ENCODE measurements at places on chromosomes 6 and 20. TPM values are rescaled to one million over a fixed set of nuclear protein-coding genes. Genes with fewer than 3 reads are reported as not detected.

ANGPT4 gene
- total RNA-seq, result not detected

GRCh38 chr20:45863543-45864470, 6.4 kb downstream of the ZSWIM3 start:
- H3K27me3 ChIP-seq, result no peaks in the 10 kb centered on the region
- DNase-seq, result no peak
- H3K4me3 ChIP-seq, result no peak overlapping the region
- peaks cover 36% of the 10 kb centered on the region for H3K4me1 ChIP-seq

BPIFA3 gene
- total RNA-seq, result not detected

DNA sequence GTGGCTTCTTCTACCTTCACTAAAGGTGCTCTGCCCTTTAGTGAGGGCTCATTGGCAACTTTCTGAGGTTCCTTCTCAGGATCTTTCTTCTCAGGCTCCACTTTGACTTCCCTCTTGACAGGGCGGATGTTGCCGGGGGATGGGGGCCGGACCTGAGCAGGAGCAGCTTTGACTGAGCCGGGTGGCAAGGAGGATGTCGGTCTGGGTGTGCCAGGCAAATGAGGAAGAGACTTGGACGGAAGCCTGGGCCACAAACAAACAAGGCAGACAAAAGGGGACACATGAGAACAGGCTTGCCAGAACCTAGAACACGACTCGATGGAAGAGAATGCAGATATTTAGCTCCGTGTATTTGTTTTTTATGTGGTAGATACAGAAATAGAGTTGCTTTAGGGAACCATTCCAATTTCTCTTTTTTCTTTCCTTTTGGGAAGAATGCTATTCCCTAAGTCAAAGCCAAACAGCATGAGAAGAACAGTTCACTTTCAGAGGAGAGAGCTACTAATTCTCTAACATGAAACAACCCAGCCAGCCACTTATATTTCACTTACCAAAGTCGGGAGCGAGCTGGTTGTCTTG, 76.2 kb upstream of the BCLAF1 start:
- no peak for DNase-seq
- no peaks in the 10 kb centered on the region for H3K27me3 ChIP-seq
- no peak overlapping the region for H3K4me3 ChIP-seq
- H3K36me3 ChIP-seq, result no peaks in the 10 kb centered on the region

GRCh38 chr6:9521152-9521530, 893.7 kb downstream of the TFAP2A start:
- H3K27me3 ChIP-seq, result no peaks in the 10 kb centered on the region
- no peak for DNase-seq
- H3K27ac ChIP-seq, result peak overlapping the region; percentile 65

GRCh38 chr6:166476634-166477215, 94.0 kb upstream of the MPC1 start:
- H3K4me3 ChIP-seq, result no peak overlapping the region
- no peak overlapping the region for H3K27ac ChIP-seq
- no peaks in the 10 kb centered on the region for H3K4me1 ChIP-seq
- no peak for DNase-seq
- H3K36me3 ChIP-seq, result peaks cover 11% of the 10 kb centered on the region
- no peaks in the 10 kb centered on the region for H3K27me3 ChIP-seq

GRCh38 chr20:63223826-63224207, 7.9 kb upstream of the YTHDF1 start:
- H3K27ac ChIP-seq, result no peak overlapping the region
- peaks cover 6% of the 10 kb centered on the region for H3K36me3 ChIP-seq
- H3K4me1 ChIP-seq, result peaks cover 24% of the 10 kb centered on the region
- H3K4me3 ChIP-seq, result no peak overlapping the region
- H3K27me3 ChIP-seq, result peaks cover 36% of the 10 kb centered on the region
- no peak for DNase-seq

DNA sequence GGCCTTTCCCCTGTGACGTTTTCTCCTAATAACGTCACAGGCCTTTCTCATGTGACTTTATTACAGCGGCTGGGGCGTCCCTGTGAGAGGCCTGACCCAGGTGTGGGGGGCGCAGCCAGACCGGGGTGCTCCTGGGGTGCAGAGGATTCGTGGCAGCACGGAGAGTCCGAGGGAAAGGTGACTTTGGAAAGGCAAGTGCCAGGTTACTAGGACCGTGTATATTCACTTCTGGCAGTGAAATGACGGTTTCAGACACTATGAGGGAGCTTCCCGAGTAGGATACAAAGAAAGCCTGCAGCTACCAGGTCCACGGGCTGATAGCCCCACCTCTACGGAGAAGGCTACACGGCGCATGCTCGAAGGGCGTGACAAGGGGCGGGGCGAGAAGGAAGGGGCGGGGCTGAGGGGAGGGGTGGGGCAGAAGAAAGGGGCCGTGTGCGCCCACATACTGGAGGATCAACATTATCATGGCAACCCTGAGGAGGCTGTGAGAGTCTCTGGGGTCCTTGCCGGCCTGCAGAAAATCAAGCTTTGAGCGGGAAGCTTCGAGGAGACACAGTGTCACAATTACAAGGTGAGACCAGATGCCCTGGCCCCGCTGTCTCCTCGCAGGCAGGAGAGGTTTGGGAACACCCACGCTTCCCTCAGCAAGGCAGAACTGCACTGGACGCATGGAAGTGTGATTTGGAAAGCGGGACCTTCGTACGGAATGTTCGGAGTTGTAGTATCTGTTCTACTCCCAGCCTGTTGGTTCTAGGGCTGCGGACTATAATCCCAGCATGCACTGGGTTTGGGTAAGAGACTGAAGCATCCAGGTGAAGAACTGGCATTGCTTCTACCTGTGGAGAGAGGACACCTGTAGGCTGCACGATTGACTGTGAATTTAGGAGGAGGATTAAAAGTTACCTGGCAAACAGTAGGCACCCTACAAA, 54.4 kb upstream of the ZNF337 start:
- no peaks in the 10 kb centered on the region for H3K4me1 ChIP-seq
- peak overlapping the region; percentile 69 for H3K4me3 ChIP-seq
- no peak overlapping the region for H3K27ac ChIP-seq
- H3K36me3 ChIP-seq, result no peaks in the 10 kb centered on the region

- no peaks in the 10 kb centered on the region for H3K4me1 ChIP-seq
- DNase-seq, result no peak
- peak overlapping the region; percentile 81 for H3K4me3 ChIP-seq
- H3K27me3 ChIP-seq, result no peaks in the 10 kb centered on the region
- peaks cover 13% of the 10 kb centered on the region for H3K36me3 ChIP-seq
- H3K27ac ChIP-seq, result peak overlapping the region; percentile 79
Observed at GRCh38 chr20:18466574-18466893, 296 bp downstream of the DZANK1 start.

- peak; percentile 68 for DNase-seq
- peaks cover 37% of the 10 kb centered on the region for H3K36me3 ChIP-seq
- peak overlapping the region; percentile 93 for H3K4me3 ChIP-seq
- H3K4me1 ChIP-seq, result no peaks in the 10 kb centered on the region
- no peaks in the 10 kb centered on the region for H3K27me3 ChIP-seq
- peak overlapping the region; percentile 22 for H3K27ac ChIP-seq
Observed at GRCh38 chr6:144286503-144287393, 1.6 kb downstream of the UTRN start.

WFDC5 gene
- total RNA-seq, result not detected

GRCh38 chr20:51118216-51118615, 95.3 kb upstream of the KCNG1 start:
- no peak overlapping the region for H3K4me3 ChIP-seq
- peaks cover 44% of the 10 kb centered on the region for H3K27me3 ChIP-seq
- H3K27ac ChIP-seq, result no peak overlapping the region
- H3K36me3 ChIP-seq, result peaks cover 5% of the 10 kb centered on the region
- no peak for DNase-seq
- H3K4me1 ChIP-seq, result peaks cover 19% of the 10 kb centered on the region

- no peak overlapping the region for H3K4me3 ChIP-seq
- no peaks in the 10 kb centered on the region for H3K36me3 ChIP-seq
- peaks cover 94% of the 10 kb centered on the region for H3K27me3 ChIP-seq
Observed at GRCh38 chr20:43430265-43431133, 27.2 kb upstream of the SRSF6 start.

DNA sequence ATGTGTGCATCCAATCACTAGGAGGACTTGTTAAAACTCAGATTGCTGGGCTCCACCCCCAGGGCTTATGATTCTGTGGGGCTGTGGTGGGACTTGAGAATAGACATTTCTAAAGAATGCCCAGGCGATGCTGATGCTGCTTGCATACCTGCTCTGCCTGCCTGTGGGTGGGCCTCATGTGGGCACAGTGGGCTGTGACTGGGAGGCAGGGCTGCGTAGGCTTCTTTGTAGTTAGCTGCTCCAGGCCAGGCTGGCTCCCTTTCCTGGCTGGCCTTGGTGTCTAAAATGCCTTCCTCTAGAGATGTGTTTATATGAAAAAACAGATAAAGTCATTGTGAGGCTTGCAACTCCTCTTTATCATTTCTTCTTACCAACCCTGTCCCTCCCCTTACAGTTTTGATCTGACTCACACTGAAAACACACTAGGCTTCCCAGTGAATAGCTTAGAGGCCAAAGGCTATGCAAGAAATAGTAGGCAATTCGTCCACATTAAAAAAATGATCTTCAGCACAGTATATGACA, 495.5 kb upstream of the MAP3K7 start:
- H3K4me1 ChIP-seq, result no peaks in the 10 kb centered on the region
- no peak for DNase-seq
- H3K36me3 ChIP-seq, result no peaks in the 10 kb centered on the region

DNA sequence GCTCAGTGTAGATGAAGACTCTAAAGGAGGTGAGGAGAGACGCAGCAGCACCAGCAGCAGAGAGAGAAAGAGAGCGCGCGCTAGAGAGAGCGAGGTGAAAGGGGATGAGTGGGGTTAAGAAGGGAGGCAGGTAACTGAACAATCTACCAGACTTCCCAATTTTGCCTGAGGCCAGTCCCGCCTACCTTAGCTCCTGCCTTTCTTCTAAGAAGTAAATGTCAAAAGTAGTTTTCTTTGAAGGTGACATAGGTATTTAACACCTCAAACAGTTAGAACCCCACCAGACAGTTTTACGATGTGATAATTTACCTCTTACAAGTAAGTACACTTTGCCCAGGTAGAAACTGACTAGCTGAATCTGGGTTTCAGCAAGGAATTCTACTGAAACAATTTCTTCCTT, 132.0 kb upstream of the EEF1E1 start:
- no peak overlapping the region for H3K27ac ChIP-seq
- H3K4me3 ChIP-seq, result no peak overlapping the region
- no peaks in the 10 kb centered on the region for H3K27me3 ChIP-seq
- DNase-seq, result no peak
- no peaks in the 10 kb centered on the region for H3K4me1 ChIP-seq

DNA sequence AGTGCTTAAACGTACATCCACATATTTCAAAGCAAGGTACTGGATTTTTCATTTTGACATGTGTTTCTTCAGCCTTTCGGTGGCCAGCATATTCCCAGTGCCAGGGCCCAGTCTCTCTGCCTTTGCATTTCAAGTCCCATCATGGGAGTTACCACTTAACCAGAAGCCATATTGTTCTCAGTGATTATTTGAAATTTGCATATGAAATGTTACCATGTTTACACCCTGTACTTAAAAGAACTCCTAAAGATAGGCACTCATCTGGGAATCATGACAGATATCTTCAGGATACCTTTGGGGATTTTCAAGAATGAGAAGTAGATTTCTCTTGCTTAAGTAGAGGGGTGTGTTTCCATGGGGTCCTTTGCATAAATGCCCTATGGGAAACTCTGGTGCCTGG, 367.5 kb downstream of the NRN1 start:
- no peak overlapping the region for H3K27ac ChIP-seq
- no peaks in the 10 kb centered on the region for H3K36me3 ChIP-seq
- H3K4me3 ChIP-seq, result no peak overlapping the region
- DNase-seq, result no peak

DNA sequence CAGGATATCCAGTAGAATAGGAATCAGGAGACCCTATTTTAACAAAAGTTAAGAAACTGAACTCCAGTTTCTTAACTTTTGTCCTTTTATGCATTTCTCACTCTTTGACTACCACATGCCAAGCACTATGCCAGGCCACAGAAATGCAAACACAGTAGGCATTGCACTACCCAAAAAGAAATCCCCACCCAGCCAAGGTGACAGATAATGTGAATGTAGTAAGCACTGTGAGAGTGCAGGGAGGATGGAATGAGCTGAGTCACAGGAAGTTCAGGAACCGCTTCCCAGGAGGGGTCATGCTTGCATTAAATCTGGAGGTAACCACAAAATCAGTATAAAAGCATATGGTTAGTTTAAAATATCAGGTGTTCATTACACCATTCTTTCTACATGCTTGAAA, 20.1 kb upstream of the FAM83C start:
- H3K4me3 ChIP-seq, result peak overlapping the region; percentile 27
- H3K27me3 ChIP-seq, result no peaks in the 10 kb centered on the region
- DNase-seq, result peak; percentile 69
- peaks cover 65% of the 10 kb centered on the region for H3K4me1 ChIP-seq

GRCh38 chr20:18240997-18241396, 47.3 kb upstream of the ZNF133 start:
- H3K36me3 ChIP-seq, result no peaks in the 10 kb centered on the region
- no peak for DNase-seq
- no peaks in the 10 kb centered on the region for H3K4me1 ChIP-seq
- H3K27ac ChIP-seq, result no peak overlapping the region
- no peaks in the 10 kb centered on the region for H3K27me3 ChIP-seq
- no peak overlapping the region for H3K4me3 ChIP-seq

GRCh38 chr6:3765415-3765814, 13.9 kb upstream of the PXDC1 start:
- no peaks in the 10 kb centered on the region for H3K36me3 ChIP-seq
- no peaks in the 10 kb centered on the region for H3K4me1 ChIP-seq
- no peaks in the 10 kb centered on the region for H3K27me3 ChIP-seq
- no peak overlapping the region for H3K4me3 ChIP-seq

GRCh38 chr6:117451671-117452070, 25.9 kb upstream of the ROS1 start:
- H3K27me3 ChIP-seq, result no peaks in the 10 kb centered on the region
- peaks cover 45% of the 10 kb centered on the region for H3K4me1 ChIP-seq
- H3K27ac ChIP-seq, result no peak overlapping the region
- no peaks in the 10 kb centered on the region for H3K36me3 ChIP-seq
- no peak overlapping the region for H3K4me3 ChIP-seq

GRCh38 chr6:32113386-32114352, 4.5 kb upstream of the TNXB start:
- no peak overlapping the region for H3K4me3 ChIP-seq
- H3K4me1 ChIP-seq, result no peaks in the 10 kb centered on the region
- H3K27me3 ChIP-seq, result peaks cover 18% of the 10 kb centered on the region
- H3K27ac ChIP-seq, result no peak overlapping the region

DNA sequence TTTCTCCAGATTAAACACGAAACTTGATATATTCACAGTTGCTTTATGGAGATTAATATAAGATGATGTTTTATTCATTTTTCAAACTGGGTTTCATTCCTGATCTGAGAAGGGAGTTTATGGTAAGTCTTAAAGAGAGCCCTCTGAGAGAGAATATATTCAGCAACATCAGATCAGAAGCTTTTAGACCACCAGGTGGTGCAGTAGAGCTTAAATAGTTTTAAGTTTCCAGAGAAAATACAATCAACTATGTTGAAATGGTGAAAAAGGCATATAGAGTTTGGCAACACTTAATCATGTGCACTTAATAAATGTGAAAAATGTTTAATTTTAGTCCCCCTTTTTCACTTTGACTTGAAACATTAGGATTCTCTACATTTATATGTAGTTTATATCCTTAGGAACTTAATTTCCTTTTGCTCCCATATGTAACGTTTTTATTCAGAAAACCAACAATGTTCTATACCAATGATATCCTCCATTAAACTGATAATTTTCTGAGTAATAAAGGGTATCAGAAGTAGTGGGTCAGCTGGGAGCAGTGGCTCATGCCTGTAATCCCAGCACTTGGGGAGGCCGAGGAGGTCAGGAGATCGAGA, 86.4 kb upstream of the CLDN20 start:
- H3K36me3 ChIP-seq, result no peaks in the 10 kb centered on the region
- H3K27me3 ChIP-seq, result no peaks in the 10 kb centered on the region

PGK2 gene
- not detected for total RNA-seq

GRCh38 chr6:26597821-26598220, 1.1 kb downstream of the ABT1 start:
- H3K27me3 ChIP-seq, result no peaks in the 10 kb centered on the region
- H3K4me3 ChIP-seq, result no peak overlapping the region
- no peak for DNase-seq
- H3K4me1 ChIP-seq, result peaks cover 9% of the 10 kb centered on the region
